ENCODE measurements at places on chromosomes 3 and 15.

DNA sequence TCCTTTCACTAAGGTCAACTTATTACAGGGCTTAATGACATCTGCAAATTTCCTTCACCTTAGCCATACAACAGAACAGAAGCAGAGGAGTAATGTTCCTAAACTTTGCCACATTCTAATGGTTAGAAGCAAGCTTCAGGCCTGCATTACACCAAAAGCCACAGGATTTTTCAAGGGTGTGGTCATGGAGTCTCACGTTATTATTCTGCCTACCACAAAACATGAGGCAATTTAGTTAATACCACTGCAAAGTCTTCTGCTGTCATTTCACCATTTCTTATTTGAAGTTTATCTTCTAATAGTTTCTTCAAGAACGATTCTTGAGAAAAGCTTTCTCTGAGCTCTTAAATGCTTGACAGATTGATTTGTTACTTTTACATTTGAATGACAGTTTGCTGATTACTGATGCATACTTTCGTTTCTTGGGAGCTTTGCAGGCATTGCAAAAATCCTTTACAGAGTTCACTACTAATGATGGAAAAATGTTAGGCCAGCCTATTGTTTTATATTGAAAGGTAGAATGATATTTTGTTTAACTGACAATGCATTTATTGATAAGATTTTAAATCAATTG is 1257.1 kb downstream of the NSUN3 start:
- DNase-seq, result no peak

GRCh38 chr3:186464424-186465093 is 79.6 kb downstream of the CRYGS start:
- DNase-seq, result no peak

DNA sequence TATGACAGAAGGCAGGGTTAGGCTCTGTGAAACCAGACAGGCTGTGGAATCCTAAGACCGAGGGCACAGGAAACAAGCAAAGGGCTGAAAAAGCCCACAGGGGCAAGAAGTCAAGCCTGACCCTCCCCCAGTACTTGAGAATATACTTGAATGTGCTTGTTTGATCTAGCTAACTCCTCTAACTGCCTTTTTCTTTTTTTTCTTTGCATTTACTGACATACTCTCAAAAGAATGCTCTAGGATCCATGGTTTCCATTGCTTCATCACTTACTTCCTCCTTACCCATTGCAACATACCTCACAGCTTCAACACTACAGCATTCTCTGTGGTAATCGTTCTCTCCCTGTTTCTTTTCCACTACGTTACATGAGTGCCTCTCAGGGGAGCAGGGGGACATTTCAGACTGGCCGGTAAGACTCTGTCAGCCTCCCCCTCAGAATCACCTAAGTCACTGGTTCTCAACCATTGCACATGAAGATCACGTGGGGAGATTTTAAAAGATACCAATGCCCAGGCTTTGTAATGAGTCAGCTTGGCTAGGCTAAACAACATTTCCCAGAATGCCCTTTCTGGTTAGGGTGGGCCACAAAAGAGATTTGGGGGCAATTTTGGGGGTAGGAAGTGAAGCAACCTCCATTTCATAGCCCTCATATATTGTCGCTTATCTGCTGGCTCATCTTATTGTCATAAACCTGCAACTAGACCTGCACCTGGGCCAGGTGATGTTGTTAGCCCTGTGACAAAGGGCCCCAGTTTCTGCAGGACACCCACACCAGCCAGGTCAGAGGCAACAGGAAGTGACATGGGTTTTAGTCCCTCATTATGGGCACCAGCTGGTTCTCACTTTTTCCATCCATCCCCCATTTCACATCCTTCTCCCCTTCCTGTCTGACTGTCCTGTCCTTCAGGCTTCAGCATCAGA is 24.6 kb upstream of the RSL24D1 start:
- DNase-seq, result no peak

GRCh38 chr3:186940967-186941366 is 10.6 kb downstream of the ST6GAL1 start:
- peak; percentile 60 for DNase-seq

DNA sequence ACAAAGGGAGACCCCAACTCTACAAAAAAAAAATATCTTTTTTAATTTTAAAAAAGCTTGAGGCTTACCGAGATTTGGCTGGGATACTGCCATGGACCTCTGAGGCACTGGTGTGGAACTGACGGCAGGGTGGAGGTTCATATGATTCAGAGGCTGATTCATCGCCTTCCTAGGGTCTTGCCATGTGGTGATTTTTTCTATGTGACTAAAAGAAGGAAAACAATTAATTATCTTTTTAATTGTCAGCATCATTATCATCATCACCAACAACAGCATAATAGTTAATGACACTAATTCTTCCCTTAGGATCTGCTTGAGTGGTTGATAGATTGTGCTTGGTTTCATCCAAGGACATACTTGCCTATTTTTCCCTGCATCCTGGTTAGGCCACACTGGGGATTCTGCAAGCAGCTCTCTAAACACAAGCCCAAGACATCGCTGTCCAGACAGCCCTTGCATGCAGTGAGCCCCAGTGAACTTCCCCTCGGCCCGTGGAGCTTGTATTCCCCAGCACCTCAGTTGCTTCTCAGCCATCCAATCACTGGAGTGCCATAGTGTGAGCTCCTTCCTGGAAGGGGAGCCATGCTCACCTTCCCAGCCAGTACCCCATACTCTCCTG is 84.9 kb downstream of the WWTR1 start:
- no peak for DNase-seq

GRCh38 chr15:73972984-73973682 is 19.0 kb downstream of the STOML1 start:
- DNase-seq, result peak; percentile 95

DNA sequence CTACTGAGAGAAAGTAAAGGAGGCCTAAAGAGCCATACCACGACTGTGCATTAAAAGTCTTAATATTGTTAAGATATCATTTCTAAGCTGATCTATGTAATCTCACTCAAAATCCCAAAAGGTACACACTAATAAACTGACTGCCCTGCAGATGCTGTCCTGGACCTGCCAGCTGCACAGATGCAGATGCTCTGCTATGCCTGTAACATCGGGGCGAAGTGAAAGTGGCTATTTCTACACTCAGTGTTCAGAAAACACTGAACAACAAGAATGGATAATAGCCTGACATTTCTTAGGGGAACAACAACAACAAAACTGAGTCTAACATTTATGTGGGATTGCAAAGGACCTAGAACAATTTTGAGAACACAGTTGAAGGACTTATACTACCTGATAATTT is 31.9 kb downstream of the RAD18 start:
- DNase-seq, result no peak

- DNase-seq, result no peak
These were observed 139.4 kb downstream of the RPLP1 start for GRCh38 chr15:69591905-69592508.

DNA sequence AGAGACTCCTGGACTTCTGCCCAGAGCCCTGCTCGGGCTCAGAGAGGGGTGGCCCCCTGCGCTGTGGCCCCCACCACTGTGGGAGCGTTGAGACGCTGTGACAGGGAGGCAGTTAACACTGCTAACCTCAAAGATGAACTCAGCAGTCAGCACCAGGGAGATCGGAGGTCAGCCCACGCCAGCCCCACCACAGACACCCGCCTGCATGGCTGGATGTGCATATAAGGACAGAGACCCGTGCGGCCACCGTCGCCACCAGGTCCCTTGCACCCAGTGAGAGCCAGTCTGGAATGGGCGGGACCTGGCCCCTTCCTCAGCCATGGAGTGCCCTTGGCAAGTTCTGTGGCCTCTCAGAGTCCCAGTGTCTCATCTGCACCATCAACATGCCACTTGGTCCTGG is 48.5 kb upstream of the FURIN start:
- DNase-seq, result no peak

DNA sequence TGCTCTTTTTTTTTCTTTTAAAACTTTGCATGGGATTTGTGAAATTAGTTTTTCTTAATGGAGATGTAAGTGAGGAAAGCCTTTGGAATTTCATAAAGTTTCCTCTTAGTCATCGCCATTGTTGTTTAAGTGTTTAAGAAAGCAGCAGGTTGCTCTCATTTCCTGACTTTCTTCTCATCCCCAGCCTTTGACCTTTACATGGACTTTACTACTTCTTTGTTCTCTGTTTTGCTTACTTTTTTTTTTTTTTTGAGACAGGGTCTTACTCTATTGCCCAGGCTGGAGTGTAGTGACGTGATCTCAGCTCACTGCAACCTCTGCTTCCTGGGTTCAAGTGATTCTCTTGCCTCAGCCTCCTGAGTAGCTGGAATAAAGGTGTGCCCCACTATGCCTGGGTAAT is 38.6 kb downstream of the FBXL2 start:
- DNase-seq, result no peak

- DNase-seq, result no peak
These were observed 9.7 kb upstream of the SLC28A2 start for GRCh38 chr15:45242289-45242688.

- DNase-seq, result no peak
These were observed 294.0 kb downstream of the RORA start for GRCh38 chr15:60935130-60935529.

GRCh38 chr15:93748710-93749109 is 482.7 kb upstream of the MCTP2 start:
- DNase-seq, result no peak

DNA sequence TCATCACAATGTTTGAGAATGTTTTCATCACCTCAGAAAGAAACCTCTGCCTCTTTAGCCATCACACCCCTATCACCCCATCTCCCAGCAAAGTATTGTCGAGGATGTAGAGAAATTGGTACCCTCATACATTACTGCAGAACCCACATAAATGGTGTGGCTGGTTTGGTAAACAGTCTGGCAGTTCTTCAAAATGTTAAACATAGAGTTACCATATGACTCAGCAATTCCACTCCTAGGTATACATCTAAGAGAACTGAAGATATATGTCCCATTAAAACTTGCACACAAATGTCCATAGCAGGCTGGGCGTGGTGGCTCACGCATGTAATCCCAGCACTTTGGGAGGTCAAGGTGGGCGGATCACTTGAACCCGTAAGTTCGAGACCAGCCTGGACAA is 8.7 kb upstream of the ETFA start:
- no peak for DNase-seq

- no peak for DNase-seq
These were observed 284.2 kb upstream of the TPM1 start for GRCh38 chr15:62758126-62758951.

GRCh38 chr3:59251869-59252268 is 202.0 kb upstream of the CFAP20DC start:
- no peak for DNase-seq

DNA sequence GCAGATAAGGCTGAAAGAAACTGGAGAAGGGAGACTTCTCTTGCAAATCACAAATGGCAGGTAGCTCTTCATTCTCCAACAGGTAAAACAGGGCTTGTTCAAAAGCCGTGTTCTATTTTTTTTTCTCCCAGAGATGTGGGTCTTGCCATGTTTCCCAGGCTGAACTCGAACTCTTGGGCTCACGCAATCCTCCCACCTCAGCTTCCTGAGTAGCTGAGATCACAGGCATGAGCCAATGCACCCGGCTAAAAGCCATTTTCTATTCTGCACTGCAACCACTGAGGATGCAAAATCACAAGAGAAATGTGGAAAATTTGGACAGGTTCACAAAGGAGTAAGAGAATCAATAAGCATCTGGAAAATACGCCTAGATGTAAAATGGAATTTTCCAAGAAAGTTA is 19.5 kb downstream of the EIF4E3 start:
- DNase-seq, result no peak

- DNase-seq, result no peak
These were observed 492 bp upstream of the HIGD1A start for GRCh38 chr3:42804831-42805132.
